Activated CD4-positive, alpha-beta T cell treated with anti-CD3 and anti-CD28 coated beads, Interleukin-2, Interleukin-4, amounts not matched to agents 100 ng/mL and 50 ng/mL, durations not matched to agents 16 hours and 8 hours (primary cell): ENCODE measurements at places on chromosomes 12 and 14.
A peak's percentile ranks its signal among the peaks of the same experiment; 100 is the strongest.

- DNase-seq: peak; percentile 24
Observed at GRCh38 chr12:120156315-120157259, 37.9 kb downstream of the GCN1 start.

DNA sequence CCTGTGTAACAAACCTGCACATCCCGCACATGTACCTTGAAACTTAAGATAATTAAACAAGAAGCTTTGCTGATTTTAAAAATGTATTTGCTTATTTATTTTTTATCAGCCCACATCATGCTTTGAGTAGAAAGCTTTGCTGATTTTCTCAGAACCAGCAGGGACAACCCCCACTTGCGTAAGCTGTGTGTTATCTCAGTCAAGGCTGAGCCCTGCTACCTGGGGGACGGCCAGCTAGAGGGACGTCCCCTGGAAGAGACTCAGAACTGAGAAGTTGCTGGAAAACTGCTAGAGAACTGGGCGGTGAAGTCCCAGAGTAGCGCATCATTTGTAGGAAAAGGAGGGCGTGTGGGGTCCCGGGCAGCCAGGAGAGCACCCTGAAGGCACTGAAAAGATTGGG is 4.1 kb upstream of the PLEK2 start:
- DNase-seq: no peak

DNA sequence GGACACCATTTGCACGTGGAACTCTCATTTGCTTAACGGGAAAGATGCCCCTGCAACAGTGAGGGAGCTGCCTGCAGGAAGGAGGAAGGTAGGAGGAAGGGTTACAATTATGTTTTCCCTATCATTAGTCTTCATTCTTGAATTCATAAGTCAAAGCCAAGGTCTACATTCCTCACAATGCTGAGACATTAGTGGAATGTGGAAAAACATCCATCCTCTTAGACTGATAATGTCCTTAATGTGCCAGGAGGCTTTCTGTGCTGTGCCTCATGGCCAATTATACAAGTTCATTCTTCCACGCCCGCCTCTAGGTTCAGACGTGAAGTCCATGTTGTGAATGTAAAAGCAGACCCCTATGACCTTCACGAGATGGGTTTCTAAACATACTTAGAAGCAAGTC is 1212.4 kb upstream of the TMEM132C start:
- no peak for DNase-seq

DNA sequence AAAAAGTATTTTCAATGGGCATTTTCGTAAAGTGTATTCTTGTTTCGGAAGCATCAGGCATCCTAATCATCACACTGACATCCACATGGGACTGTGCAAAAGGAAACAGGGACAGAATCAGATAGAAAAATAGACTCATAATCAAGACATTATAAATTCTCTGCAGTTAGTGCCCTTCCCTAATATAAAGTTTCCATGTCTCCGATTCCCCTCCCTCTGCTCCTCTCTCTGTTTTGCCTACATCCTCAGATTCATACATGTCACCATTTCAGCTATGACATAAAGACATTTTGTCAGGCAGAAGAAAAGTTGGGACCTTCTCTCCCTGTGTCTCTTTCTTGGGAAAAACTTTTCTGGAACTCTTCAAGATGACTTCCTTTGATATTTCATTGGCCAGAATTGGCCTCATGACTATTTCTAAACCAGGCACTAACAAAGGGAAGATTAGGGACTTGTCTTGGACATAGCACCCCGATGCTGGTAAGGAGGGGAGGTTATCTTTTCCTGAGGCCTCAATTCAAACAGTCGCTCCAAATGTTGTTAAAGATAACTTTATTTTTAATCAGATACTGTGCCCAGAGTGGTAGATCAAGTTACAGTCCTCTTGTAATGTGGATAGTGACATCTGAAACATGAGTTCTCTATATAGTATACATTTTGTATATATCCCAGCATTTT is 212.1 kb upstream of the BTG1 start:
- DNase-seq: no peak

DNA sequence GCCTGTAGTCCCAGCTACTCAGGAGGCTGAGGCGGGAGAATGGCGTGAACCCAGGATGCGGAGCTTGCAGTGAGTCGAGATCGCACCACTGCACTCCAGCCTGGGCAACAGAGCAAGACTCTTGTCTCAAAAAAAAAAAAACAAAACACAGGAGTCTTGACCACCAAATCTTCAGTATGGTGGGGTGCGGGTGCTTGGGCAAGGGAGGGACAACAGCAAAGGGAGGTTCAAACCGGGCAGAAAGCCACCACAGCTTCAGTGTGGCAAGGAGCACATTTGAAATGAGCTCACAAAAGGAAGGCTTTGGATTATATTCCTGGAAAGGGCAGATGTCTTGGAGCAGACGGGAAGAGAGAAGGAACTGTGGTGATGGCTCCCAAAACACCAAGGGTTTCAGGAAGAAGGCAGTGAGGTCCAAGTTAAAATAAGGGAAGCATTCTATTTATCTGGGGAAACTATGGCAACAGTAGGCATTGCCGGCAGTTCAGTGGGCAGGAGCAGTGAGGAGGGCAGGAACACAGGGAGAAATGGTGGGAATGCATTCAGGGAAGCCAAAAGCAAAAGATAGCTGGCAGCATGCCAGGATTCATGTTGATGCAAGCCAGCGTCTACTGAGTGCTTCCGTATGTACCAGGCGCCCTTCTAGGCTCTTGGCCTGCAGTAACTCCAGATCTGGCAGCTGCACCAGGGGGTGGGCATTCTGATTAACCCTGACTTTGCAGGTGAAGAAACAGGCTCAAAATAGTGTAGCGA is 51.0 kb upstream of the SRSF5 start:
- no peak for DNase-seq

- DNase-seq: no peak
Observed at GRCh38 chr14:65826946-65827345, 414.4 kb downstream of the FUT8 start.

DNA sequence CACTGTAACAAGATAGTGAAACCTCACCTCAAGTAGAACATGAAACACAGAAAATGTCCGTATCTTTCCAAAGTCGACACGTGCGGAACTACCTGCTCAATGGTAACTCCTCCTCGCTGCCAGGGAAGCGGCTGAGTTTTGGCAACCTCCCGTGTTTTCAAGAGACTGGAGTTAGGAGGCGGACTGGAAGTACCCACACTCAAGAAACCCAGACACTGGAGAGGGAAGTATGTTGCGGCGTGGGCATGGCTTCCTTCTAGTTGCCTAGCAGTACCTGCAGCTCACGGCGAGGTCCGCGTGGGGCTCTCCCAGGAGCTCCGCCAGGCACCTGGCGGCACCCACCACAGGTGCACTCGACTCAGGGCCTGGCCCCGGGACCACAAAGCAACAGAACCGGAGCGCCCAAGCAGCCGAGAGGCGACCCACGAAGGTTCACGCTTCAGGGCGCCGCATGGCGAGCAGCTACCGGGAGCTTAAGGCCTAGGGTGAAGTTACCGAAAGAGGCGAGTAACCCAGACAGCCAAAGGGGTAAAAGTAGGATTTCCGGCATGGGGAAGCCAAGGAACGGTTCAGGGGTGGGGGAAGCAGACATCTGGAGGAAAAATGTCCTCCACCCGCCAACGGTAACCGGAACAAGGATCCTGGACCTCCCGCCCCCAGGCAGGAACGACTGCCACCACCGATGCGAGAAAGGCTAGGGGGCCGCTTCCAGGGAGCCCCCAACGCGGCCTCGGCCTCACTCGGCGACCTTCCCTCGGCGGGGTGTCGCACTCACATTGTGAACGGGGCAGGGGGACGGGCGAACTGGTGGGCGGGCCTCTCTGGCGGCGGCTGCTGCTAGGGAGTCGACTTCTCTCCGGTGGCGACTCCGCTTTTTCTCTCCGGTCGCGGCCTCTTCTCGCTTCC is 608 bp downstream of the PTGES3 start:
- no peak for DNase-seq

GRCh38 chr14:61475316-61475715 is 153.9 kb downstream of the PRKCH start:
- peak; percentile 83 for DNase-seq

DNA sequence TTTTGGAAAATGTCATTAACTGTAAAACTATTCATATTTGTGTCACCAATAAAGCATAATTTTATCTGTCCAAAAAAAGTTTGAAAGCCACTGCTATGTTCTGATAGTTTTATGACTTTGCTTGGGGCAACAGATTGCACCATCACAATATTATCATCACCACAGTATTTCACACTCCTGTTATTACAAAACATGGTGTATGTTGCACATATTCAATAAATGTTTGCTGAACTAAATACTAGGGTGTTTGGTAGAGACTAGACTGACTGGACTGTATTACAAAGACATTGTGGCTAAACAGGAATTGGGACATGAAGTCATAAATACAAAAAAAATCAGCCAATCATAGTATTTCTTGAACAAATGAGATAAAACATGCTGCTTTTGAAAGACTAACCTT is 55.1 kb downstream of the PAWR start:
- DNase-seq: no peak

DNA sequence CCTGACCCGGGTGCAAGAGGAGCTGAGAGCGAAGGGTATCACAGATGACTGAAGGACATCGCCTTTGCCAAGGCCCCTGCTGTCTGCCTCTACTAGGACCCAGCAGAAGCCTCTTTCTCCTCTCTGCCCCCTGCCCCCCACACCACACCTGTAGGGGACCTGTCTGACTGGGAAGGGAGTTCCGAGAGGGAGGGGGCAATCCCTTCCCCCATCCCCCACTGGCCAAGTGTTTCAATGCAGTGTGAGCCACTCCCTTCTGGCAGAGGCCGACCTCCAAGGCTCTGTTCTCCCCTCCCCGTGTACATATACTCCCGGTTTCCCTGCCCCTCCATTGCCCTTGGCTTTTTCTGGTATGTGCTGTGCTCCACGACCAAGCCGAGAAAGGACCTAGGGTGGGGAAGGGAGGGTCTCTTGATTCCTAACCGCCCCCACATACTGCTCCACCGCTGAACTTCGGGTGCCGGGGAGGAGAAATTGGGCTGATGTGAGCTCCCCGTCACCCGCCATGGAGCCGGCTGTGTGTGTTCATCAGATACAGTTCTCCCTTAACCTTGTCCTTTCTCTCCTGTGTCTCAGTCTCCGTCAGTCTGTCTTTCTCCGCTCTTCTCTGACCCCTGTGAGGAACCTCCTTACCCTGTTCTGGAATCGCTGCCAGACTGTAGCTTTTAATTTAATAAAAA is 2.0 kb upstream of the ARHGEF25 start:
- DNase-seq: no peak

- DNase-seq: no peak
Observed at GRCh38 chr14:58793131-58793740, 155.5 kb downstream of the DACT1 start.

DNA sequence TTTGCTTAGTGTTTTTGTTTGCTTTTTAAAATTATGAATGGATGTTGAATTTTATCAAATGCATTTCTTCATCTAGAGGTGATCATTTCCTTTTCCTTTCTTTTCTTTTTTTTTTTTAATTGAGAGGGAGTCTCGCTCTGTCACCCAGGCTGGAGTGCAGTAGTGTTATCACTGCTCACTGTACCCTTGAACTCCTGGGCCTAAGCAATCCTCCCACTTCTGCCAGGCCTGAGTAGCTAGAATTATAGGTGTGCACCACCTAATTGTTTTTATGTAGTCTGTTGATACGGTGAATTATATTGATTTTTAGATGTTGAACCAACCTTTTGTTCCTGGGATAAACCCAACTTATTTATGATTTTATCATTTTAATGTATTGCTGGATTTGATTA is 1.5 kb upstream of the CDKL1 start:
- DNase-seq: no peak

DNA sequence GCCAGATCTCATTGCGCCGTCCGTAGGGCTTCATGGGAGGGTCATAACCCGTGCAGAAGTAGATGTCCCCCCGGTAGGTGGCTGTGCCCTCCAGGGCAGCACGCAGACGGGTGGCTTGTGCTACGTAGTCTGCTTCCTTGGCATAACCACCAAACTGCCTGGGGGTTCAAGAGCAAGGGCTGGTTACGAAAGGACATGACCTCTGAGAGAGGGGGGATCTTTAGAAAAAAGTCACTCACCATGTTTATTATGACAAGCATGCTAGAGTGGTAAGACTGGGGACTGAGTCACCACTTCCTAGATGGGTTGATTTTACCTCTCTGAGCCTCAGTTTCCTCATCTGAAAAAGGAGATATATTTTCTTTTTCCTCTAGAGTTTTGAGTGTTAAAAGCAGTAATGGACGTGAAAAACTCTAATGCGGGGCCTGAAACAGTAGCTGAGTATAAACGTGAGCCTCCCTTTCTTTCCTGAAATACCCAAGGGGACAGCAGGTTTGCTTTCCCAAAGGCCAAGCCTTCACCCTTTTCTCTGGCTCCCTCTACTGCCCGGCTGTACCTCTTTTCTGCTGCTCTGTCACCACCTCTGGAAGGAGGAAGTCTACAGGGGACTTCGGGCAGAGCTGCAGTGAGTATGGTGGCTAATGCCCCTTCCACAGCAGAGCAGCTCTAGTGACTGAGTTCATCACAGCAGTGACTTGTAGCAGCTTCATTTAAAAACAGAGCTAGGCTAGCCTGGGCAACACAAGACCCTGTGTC is 23.5 kb upstream of the GPRC5D start:
- DNase-seq: peak; percentile 8

- DNase-seq: no peak
Observed at GRCh38 chr14:24851837-24852236, 198.1 kb downstream of the STXBP6 start.

DNA sequence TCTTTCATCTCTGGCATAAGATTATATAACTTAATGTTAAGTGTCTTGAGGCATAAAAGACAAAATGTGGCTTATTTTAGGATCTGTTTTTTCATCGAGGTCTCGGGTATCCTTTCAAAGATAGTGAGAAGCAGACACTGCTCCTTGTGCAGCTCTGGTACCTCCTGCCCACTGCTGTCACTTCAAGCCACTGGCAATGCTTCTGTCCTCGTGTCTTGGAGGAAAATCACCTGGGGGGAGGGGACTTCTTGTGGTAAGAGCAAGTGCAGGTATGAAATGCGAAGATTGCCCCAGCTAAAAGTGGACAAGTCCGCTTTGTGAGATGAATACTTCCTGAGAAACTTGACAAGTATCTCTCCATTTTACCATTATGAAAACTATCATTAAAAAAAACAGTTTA is 37.8 kb upstream of the DYNC1H1 start:
- DNase-seq: no peak

DNA sequence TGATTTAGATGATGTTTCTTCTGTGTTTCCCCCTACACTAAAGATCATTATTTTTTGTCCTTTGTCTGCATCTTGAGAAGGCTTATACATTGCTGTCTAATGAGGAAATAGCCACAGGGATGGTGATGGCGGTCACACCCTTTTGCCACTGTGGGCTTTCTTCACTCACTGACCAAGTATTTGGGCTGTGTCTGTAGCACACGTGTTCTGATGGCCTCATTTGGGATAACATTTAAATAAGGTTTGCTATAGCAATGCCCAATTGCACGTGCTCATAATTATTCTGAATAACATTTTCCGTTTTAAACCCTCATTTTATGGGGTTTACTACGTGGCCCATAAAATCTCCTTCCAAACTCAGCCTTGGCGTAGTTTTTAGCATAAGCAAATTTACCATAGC is 230.3 kb upstream of the PRICKLE1 start:
- no peak for DNase-seq

GRCh38 chr12:114747012-114747858 is 63.3 kb upstream of the TBX3 start:
- DNase-seq: no peak

GRCh38 chr12:94204499-94205247 is 56.3 kb downstream of the PLXNC1 start:
- DNase-seq: peak; percentile 62

GRCh38 chr12:179131-179884 is 34.6 kb downstream of the SLC6A12 start:
- no peak for DNase-seq

- DNase-seq: no peak
Observed at GRCh38 chr14:103738701-103739451, 23.3 kb downstream of the ZFYVE21 start.

GRCh38 chr14:33811721-33812120 is 139.2 kb downstream of the EGLN3 start:
- DNase-seq: no peak

- DNase-seq: no peak
Observed at GRCh38 chr12:110039085-110039807, 9.1 kb downstream of the C12orf76 start.
